ENCODE measurements at places on chromosomes 16 and 17.

DNA sequence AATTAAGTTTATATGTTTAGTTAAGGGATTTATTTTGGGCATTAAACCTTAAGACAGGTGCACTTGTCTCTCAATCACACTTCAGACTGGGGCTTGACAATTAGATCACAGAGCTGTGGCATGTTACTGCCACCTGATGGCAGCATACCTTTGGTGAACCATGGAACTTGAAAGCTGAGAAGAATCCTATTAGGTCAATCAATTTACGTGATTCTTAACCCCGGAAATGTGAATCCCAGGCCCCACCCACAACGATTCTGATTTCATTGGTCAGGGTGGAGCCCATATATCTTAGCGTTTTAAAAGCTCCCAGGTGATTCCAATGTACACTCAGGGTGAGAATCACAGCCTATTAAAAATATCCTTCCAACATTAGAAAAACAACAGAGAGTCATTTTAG is 91.0 kb downstream of the GSG1L start:
- peak; percentile 37 for DNase-seq

- DNase-seq: no peak
Observed at GRCh38 chr17:69760562-69760961, 314.5 kb upstream of the KCNJ16 start.

GRCh38 chr17:47733674-47734410 is 806 bp downstream of the TBX21 start:
- no peak for DNase-seq

GRCh38 chr17:281365-281999 is 71.1 kb downstream of the RPH3AL start:
- DNase-seq: no peak

DNA sequence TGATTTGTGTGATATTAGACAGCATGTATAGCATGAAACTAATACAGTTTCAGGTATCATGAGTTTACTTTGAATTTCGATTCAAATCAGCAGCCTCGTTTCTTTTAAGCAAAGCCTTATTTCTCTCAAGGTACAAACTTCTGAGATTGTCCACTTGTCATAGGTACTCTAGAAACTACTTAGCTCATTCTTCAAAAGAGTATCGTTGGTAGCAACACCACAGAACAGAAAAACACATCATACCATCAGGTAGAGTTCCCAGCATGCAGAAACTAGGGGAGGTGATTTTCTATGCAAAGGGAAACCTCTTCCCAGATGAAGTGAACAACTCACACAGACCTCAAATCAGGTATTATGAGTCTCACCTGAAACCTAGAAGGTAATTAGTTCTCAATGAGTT is 237.0 kb upstream of the SOX9 start:
- no peak for DNase-seq

GRCh38 chr16:60091529-60091928 is 1357.4 kb upstream of the GOT2 start:
- DNase-seq: no peak

DNA sequence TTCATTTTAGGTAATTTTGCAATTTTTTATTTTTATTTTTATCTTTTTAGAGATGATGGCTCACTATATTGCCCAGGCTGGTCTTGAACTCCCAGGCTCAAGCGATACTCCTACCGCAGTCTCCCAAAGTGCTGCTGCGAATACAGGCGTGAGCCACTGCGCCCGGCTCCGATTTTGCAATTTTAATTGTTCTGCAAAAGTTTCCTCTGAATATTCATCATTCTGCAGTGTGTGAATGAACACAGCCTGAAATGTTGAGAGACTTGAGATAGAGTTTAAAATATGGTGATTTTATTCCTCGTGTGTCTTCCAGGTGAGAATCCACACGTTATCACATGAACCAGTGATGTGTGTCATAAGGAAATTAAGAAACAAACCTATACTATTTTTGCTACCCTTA is 75.8 kb downstream of the KCNJ12 start:
- no peak for DNase-seq

- no peak for DNase-seq
Observed at GRCh38 chr16:14492614-14493013, 137.4 kb downstream of the PARN start.

DNA sequence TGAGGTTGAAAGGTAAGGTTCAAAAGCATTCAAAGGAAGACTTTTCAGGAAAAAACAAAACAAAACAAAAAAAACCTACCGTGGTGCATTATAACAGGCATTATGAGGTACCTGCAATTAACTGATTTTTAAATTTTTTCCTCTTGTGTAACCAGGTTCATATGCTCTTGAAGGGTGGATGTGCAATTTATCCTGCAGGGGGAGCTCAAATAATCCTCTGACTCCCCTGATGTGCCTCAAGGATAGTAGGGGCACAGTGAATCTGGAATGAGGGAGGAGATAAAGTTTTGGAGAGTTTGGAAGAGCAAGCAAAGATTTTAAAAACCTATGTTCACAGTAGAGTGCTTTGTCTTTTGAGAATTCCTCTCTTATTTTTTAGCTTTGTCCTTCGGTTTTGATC is 1349.4 kb downstream of the CDH8 start:
- no peak for DNase-seq

DNA sequence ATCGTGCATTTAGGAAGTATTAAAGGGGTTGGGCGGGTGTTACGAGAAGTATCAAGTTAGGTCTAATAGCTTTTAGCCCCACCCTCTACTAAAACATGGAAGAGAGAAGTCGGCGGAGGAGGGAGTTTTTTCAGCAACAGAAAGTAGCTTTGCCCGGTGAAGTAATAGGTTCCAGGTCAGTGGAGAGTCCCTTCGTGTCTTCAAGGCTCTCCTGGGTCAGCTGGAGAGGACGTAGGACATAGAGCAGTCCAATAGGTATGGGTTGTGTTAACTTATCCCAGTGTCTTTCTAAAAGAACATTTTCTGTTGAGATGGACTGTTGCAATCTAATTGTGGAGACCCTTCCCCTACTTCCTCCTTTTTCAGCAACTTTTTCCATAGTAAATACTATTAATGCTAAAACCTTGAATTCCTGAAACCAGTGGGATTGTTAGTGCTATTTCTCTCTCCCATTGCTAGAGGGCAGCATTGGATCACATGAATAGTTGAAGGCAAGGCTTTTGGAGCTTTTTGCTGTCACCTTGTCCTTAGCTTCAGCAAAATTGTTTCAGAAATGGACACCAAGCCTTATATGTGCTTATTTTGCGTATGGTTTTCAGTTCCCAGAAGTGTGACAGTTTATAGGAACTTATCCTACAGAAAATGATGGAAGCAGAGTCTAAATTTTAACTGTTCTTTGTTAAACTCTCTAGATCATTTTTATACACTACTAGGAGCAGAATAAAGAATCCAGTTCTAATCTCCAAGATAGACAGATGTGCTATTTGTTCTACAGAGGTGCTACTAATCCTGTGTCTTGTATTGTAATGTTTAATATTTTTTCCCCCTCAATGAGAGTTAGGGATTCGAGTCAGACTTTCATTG is 38.4 kb downstream of the UTP18 start:
- DNase-seq: no peak

DNA sequence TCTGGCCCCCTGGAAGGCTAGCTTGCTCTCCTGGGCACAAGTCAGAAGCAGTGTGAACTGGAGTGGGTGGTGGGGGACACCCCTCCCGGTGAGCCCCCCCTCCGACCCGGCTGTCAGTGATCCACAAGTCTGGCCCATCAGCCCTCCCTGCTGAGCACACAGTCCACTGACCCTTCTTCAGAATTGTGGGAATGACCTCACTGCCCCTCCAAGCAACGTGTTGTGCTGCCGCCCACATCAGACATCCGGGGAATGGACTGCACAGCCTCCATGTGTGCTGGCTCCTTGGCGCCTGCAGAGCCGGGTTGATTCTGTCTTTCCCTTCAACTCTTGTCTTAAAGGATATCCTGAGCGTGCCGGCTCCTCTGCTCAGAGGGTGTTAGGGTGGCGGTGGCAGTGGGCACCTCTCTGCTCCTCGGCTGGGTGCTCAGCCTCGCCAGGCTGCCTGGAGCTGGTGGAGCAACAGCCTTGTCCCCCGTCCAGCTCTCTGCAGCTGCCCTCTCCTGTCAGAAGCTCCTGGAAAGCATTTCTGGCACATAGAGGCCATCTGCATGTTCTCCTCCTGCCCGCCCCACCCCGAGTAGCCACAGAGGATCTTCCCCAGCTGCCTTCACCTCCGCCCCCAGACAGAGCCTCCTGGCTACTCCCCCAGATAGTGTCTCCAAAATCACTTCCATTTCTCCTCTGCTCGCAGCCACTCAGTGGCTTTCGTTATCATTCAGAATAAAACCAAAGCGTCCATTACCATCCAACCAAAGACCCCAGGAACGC is 19.8 kb downstream of the NPTX1 start:
- DNase-seq: no peak

- DNase-seq: no peak
Observed at GRCh38 chr16:9797306-9797705, 384.9 kb downstream of the GRIN2A start.

DNA sequence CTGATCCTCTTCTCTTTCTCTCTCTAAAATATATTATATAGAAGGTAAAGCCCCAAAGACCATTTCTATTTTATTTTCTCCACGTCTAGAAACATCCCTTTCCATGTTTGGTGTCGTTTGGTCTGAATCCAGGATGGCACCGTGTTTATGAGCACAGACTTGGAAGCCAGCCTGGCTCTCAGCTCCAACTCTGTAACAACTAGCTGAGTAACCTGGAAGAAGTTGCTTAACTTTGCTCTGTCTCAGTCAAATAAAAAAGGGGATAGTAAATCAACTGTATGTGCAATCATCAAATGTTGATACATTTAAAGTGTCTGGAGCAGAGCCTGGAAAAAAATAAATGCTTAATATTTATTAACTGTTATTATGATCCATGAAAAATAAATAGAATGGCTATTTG is 249.8 kb upstream of the MAF start:
- DNase-seq: no peak

- DNase-seq: no peak
Observed at GRCh38 chr16:66014221-66014620, 352.3 kb upstream of the CDH5 start.

DNA sequence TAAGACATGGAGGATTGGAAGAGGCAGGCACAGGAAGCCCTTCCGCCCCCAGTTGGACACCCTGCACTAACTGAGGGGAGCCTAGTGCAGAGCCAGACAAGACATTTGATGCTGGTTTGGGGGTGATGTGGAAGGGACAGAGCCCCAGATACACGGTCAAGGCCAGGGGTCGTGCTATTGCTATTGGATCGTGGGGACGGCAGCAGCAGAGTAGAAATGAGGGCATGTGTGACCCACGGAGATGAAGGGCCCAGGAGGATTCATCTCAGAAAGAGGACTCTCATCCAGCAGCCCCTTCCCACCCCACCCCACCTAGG is 2.0 kb upstream of the VAMP2 start:
- DNase-seq: no peak

DNA sequence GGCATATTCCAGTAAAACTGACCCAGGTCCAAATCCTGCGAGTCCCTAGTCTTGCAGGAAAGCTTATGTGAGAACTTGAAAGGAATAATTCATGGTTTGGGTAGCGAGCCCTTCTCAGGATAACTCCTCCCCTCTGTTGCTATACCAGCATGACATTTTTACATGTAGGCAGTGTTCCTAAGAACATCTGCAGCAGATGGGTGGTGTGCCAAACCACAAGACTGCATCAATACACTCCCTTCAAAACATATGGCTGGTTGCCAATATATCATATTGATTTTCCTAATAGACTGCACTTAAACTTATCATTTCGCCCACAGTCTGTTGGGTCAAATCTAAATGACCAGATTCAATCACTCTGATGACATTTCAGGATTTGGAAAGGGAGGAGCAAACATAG is 19.9 kb downstream of the PSME3IP1 start:
- DNase-seq: no peak

DNA sequence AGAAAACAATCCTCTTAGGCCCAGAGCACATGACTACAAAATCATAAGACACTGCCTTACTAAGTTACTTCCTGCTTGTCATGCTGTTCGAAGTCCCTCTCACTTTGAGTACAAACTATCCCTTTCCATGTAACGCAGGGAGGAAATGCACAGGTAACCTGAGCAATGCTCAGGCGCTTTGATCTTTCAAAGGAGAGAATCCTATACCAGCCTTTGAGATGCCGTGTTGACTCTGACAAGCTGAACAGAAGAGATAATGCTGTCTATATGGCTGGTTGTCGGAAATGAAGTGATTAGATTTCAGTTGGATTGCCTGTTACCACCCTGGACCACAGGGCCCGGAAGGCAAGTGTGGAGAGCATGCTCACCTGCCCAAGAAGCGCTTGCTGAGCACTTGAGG is 75.9 kb downstream of the CDH11 start:
- DNase-seq: no peak

- DNase-seq: peak; percentile 29
Observed at GRCh38 chr16:1152123-1152638, 725 bp upstream of the CACNA1H start.

DNA sequence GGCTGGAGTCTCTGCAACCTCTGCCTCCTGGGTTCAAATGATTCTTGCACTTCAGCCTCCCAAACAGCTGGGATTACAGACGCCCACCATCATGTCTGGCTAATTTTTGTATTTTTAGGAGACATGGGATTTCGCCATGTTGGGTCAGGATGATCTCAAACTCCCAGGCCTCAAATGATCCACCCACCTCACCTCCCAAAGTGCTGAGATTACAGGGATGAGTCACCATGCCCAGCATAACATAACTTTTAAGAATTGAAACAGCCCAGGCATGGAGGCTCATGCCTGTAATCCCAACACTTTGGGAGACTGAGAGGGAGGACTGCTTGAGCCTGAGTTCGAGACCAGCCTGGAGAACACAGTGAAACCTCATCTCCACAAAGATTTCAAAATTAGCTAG is 2.5 kb downstream of the RSL1D1 start:
- no peak for DNase-seq

GRCh38 chr16:55240888-55241287 is 83.1 kb upstream of the IRX6 start:
- no peak for DNase-seq

DNA sequence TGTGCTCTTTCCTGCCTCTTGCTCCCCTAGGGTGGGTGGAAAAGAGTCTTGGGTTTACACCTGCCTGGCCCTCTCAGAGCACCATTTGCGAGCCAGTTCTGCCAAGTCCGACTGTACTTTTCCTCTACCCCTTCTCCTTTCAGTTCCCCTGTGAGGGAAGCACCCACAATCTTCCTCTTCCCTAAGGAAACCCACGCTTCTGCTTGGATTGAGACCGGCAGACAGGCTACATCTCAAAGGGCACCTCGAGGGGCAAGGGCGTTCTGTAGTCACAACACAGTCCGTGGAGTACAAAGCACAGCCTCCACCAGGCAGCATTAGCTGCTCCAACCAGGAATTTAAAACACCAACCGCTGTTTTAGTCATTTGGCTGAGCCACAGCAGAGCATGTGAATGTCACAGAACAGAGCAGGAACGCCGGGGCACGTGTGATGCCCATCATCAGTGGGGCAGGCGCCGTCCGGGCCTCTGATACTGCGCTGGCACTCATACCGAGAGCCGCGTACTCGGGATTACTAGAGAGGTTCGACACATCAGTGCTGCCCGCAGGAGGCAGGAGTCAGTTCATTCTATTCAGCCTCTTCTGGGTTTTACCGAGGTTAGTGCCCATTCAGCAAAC is 13.7 kb upstream of the MNT start:
- no peak for DNase-seq

DNA sequence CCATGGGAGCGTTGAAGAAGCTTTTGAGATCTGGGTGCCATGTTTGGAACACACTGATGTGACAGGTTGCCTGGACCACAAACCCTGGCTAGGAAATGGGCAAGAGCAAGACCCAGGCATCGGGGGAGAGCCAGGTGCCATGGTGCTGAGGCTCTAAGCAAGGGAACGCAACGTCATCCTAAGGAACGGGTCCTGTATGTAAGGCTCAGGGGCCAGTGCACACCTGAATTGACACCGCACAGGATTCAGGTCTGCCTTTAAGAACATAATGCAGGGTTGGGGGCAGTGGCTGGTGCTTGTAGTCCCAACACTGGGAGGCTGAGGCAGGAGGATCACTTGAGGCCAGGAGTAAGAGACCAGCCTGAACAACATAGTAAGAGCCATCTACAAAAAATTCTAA is 10.8 kb downstream of the PSMD7 start:
- no peak for DNase-seq
